ENCODE measurements at places on chromosomes 16 and 17. TPM values are rescaled to one million over a fixed set of nuclear protein-coding genes. Genes with fewer than 3 reads are reported as not detected.

DNA sequence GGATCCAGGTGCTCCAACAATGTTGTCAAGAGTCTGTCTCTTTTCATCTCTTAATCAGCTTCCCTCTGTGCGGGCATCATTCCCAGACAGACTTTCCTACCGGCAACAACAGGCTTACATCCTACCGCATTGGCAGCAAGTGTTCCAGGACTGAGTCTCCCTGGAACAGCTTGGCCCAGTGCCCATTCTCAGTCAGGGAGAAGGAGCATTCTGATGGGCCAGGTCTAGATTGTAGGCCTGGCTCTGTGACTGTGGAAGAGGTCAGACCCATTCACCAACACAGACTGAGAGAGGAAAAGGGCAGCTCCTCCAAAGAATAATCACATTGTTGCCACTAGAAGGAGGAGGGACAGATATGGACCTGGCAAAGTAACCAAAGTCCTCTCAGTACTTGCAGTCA, 68.1 kb upstream of the TMEM132E start:
- peaks cover 2% of the 10 kb centered on the region for H3K27me3 ChIP-seq
- no peak for DNase-seq
- no peak overlapping the region for H3K27ac ChIP-seq
- H3K36me3 ChIP-seq = no peaks in the 10 kb centered on the region

GRCh38 chr17:19456016-19456927, 45.2 kb downstream of the RNF112 start:
- no peak overlapping the region for H3K27ac ChIP-seq
- peaks cover 2% of the 10 kb centered on the region for H3K27me3 ChIP-seq
- no peak overlapping the region for H3K4me3 ChIP-seq
- peaks cover 7% of the 10 kb centered on the region for H3K4me1 ChIP-seq
- DNase-seq = no peak

DNA sequence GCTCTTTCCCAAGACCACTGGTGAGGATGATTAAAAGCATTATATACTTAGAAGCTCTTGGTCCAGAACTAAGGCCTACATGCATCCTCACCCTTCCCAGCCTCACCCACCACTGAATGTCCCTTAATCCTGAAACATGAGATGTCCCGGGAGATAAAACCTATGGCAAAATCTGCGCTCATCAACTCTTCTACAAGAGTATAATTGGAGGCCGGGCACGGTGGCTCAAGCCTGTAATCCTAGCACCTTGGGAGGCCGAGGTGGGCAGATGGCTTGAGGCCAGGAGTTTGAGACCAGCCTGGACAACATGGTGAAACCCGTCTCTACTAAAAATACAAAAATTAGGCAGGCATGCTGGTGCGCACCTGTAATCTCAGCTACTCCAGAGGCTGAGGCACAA, 13.3 kb downstream of the ACACA start:
- H3K4me3 ChIP-seq = no peak overlapping the region
- no peak for DNase-seq
- H3K4me1 ChIP-seq = no peaks in the 10 kb centered on the region
- no peak overlapping the region for H3K27ac ChIP-seq
- H3K36me3 ChIP-seq = peaks cover under 1% of the 10 kb centered on the region
- H3K27me3 ChIP-seq = no peaks in the 10 kb centered on the region

DNA sequence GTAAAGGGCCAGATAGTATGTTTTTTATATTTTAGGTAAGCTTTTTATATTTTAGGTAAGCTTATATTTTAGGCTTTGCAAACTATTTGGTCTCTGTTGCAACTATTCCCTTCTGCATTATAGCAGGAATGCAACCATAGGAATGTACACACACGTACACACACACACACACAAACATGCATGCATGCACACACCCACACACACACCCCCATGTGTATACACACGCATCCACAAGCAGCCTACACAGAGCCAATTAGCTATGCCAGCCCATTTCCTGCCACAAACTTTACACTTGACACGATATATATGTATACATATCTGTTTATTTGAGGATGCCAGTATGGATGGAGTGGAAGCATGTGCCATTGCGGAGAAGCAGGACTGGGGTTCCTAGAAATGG, 7.5 kb upstream of the TRPV3 start:
- DNase-seq = no peak
- no peaks in the 10 kb centered on the region for H3K27me3 ChIP-seq
- H3K27ac ChIP-seq = no peak overlapping the region
- H3K4me3 ChIP-seq = no peak overlapping the region

The KRT32 gene
- polyA plus RNA-seq = not detected

The CRYBA1 gene
- polyA plus RNA-seq = not detected

The RNF43 gene
- 0.31 TPM for polyA plus RNA-seq

All from muscle of leg (tissue), 16 donors.